Naive thymus-derived CD4-positive, alpha-beta T cell (primary cell): ENCODE measurements at places on chromosomes 6 and 20. TPM values are rescaled to one million over a fixed set of nuclear protein-coding genes. Genes with fewer than 3 reads are reported as not detected.

Gene RTEL1
- total RNA-seq = 28.4 TPM

Gene SUMO4
- total RNA-seq = 5.3 TPM

Gene GNRH2
- total RNA-seq = 0.88 TPM

Gene BTN2A1
- 37.2 TPM for total RNA-seq

Gene GPX6
- total RNA-seq = not detected

Gene CD83
- 113 TPM for total RNA-seq

Gene LTB
- 417 TPM for total RNA-seq

Gene RUNX2
- 12.8 TPM in 2 replicates for total RNA-seq

- DNase-seq = no peak
Measured at GRCh38 chr20:62163485-62163865, 19.4 kb upstream of the MTG2 start.

- DNase-seq = no peak
Measured at GRCh38 chr6:119527231-119527578, 177.6 kb upstream of the MAN1A1 start.

GRCh38 chr6:24907919-24908649 lies 27.7 kb downstream of the RIPOR2 start:
- no peak for DNase-seq

GRCh38 chr6:169213814-169214520 lies 39.7 kb downstream of the THBS2 start:
- no peak for DNase-seq

- DNase-seq = peak; percentile 49
Measured at GRCh38 chr6:30542404-30542725, 13.9 kb downstream of the GNL1 start.

GRCh38 chr6:108832738-108833137 lies 15.5 kb upstream of the ARMC2 start:
- no peak for DNase-seq

GRCh38 chr6:169864148-169865020 lies 113.0 kb downstream of the ERMARD start:
- DNase-seq = peak; percentile 5

DNA sequence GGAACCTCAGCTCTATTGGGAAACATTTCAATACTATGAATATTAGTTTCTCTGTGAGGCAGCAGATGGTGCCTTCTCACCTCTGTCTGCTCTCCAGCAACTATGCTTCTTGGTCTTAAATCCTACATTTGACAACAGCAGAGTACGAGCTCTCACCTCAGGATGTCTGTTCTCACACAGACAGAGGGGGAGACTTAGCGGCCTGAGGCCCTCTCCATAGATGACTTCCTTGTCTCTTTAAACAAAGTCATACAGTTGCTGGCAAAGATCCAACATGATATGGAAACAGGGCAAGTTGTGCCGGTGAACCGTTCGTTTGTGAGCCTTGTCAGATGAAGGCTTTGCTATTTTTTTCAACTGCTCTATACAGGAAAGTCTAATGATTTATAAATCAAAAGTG lies 43.7 kb upstream of the GABRR1 start:
- no peak for DNase-seq

- no peak for DNase-seq
Measured at GRCh38 chr6:113600551-113601339, 256.4 kb upstream of the MARCKS start.

- no peak for DNase-seq
Measured at GRCh38 chr6:78605909-78606446, 261.4 kb upstream of the IRAK1BP1 start.

GRCh38 chr6:140858381-140858971 lies 1274.2 kb upstream of the GJE1 start:
- DNase-seq = no peak

DNA sequence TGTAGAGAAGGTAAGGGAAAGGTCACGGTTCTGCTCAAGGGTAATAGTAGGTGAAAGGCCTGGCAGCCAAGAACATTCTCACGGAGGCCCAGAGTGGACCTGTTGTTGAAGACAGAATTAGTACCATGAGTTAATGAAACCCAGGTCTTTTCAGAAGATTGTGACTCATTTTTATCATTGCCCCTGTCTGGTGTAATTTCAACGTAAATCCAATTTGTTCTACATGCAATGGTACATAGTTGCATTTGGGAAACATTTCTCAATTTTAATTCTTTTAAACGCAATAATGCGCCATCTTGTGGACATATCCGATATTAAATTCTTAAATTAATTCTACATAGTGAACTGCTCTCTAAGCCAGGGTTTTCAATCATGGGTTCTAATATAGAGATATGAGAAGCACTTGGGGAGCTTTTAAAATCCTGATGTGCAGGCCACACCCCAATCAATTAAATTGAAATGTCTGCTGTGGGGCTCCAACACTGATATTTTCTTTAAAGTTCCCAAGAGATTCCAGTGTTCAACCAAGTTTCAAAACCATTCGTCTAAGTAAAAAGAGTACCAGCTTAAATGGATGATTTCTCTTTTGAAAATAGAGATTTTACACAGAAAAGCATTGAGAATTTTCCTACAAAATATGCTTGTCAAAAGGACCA lies 257.4 kb downstream of the PLCB1 start:
- peak; percentile 40 for DNase-seq

DNA sequence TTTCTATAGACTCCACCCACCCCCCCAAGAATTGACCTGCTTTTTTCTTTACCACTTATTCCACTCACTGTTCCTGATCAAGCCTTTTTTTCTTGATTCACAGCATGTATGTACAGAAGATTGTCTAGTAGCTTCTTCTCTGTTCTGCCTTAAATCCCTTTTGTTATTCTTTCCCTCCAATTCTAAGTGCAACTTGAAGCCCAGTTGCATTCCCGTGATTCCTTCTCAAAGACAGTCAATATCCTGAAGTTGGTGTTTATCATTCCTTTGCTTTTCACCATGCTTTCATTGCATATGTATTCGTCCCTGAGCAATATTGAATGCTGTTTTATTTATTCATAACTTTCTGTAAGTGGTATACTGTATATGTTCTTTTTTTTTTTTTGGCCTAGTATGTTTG lies 21.0 kb downstream of the XRN2 start:
- DNase-seq = no peak

DNA sequence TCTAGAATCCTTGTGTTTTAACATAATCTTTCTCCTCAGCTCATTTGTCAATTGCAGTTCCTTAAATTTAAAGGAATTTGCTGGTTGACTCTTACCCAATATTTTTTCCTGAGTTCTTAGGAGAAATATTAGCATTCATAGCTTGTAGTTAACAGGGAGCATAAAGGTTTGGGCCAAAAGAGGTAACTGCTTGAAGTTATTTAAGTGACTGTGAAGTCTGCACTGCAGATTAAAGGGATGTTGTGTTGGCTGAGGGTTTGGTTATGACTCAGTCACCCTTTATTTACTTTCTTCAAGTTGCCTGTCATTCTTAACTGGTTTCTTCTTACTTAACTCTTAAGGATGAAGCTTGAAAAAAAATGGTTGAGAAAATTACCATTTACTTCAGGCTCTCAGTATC lies 220.3 kb upstream of the LAMP5 start:
- no peak for DNase-seq

DNA sequence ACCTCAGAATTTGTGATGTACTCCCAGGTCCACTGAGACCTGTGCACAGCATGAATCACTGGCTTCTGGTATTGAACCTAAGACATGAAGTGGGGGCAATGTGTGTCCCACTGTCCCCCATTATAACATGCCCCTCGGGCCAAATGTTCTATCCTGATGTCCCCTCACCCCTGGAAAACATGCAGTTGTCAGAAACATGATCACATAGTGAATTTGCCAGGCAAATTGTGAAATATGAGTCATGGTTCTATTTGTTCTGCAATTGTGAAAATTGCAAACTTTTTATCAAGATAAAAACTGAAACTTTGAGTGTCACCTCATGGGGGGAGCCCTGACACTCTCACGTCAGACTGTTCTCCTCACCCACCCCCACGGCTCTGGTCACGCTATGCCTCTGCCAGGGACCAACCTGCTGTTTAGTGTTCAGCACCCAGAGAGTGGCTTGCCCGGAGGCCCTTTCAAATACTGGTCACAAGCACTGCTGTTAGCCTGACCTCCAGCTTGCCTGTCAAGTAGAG lies 305.3 kb downstream of the CLIC5 start:
- no peak for DNase-seq

GRCh38 chr6:33417128-33417902 lies 592 bp downstream of the CUTA start:
- no peak for DNase-seq

DNA sequence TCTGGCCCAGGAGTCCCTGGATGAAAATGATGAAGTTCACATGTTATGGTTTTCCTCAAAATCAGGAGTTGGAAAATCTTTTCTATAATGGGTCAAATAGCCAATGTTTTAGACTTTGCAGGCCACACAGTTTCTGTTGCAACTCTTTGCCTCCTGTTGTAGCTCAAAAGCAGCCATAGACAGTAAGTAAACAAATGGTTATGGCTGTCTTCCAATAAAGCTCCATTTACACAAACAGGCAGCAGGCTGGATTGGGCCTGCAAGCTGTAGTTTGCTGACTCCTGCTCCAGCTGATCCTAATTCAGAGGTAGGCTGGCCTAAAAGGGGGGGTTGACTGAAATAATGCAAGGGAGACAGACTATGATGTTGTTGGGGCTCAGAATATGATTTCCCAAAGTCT lies 33.0 kb downstream of the METTL24 start:
- DNase-seq = no peak

GRCh38 chr20:56245761-56246160 lies 2.8 kb upstream of the MC3R start:
- no peak for DNase-seq

GRCh38 chr20:17995967-17996819 lies 27.4 kb downstream of the MGME1 start:
- peak; percentile 35 for DNase-seq

GRCh38 chr20:4183361-4183760 lies 168.0 kb upstream of the RNF24 start:
- DNase-seq = no peak

- DNase-seq = no peak
Measured at GRCh38 chr20:51156041-51156982, 133.4 kb upstream of the KCNG1 start.
